Activated CD4-positive, alpha-beta T cell treated with anti-CD3 and anti-CD28 coated beads, Interleukin-2, amount 50 U/mL, for 24 hours (primary cell): ENCODE measurements at places on chromosomes 6 and 20.

DNA sequence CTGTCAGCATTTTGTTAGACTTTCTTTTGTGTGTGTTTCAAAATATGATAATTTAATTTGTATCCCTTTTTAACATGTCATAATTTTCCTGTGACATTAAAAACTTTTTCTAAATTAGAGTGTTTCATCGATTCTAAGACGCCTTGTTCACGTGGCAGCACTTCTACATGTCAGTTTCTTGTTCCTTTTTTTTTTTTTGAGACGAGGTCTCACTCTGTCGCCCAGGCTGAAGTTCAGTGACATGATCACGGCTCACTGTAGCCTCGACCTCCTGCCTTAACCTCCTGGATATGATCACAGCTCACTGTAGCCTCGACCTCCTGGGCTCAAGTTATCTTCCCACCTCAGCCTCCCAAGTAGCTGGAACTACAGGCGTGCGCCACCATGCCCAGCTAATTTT is 27.6 kb upstream of the ADRM1 start:
- no peak for DNase-seq

DNA sequence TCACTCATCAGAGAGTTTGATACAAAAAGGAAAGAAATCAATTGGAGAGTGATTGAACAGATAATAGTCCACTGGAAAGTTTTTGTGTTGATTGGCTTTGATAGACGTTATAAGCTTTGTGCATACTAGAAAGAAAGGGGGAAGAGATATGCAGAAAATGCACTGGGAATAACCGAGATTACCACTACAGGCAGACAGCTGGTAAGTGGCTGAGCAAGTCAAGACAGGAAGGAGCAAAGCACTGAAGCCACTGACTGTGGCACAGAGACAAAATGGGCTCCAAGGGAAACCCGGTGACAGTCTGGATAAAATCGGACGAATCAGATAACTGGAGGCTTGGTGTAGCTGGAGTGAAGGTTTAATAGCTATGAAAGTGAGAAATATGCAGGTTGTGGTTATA is 209.0 kb downstream of the SIM1 start:
- no peak for DNase-seq

DNA sequence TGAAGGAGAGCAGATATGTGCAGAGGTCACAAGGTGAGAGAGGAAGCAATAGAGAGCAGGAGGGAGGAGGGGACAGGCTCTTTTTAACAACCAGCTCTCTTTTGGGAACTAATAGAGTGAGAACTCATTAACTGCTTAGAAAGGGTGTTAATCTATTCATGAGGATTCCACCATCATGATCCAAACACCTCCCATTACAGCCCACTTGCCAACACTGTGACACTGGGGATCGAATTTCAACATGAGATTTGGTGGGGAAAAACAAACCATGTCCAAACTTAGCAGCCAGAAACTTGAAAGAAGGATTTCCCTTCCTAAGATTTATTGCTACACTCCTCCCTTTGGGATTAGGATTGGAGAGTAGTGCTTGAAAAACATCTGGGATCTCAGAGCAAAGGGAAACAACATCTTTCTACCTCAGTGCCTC is 135.5 kb upstream of the PLCB4 start:
- DNase-seq, result no peak

GRCh38 chr20:47283411-47283810 is 73.1 kb downstream of the ZMYND8 start:
- DNase-seq, result no peak

- no peak for DNase-seq
Observed at GRCh38 chr6:152750694-152751093, at the start of gene VIP. VIP (plus strand) TSS chr6:152750797; CDS start chr6:152752178, 1,381 bp downstream.

- peak; percentile 16 for DNase-seq
Observed at GRCh38 chr6:107866606-107867301, 42.6 kb upstream of the SCML4 start.

GRCh38 chr6:101391772-101392585 is 1.5 kb upstream of the GRIK2 start:
- no peak for DNase-seq

GRCh38 chr6:123168892-123169773 is 173.1 kb downstream of the CLVS2 start:
- no peak for DNase-seq

GRCh38 chr6:39389484-39389767 is 66.9 kb upstream of the KCNK16 start:
- DNase-seq, result no peak

GRCh38 chr6:75024828-75025227 is 181.0 kb downstream of the COL12A1 start:
- DNase-seq, result no peak

DNA sequence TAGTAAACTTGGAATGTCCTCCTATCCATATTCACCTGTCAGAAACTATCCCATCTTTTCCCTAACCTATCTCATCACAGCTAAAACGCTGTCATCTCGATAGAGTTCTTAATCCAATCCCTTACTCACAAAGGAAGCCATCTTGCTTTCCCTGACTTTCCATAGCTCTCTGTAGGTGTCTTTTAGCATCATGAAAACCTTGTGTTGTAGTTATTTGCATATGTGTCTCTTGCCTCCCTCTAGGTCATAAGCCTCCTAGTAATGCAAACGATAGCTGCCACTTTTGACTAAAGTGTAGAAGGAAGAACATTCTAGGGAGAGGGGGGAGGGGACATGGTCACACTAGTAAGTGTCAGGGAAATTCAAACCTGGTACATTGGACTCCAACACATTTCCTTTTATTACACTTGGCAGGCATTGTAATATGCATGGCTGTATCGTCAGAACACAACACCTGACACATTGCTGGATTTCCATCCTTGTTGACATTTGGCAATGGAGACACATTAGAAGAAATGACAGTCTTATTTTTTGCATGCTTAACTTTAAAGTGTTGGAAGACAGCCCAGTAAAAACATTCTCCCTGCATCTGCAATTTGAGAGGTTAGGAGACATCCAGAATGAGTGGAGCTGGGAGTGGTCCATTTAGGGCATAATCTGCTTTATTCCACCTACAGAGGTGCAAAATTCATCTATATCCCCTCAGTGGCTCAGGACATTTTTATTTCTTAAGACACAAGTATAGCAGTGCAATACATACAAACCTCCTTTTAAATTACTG is 283.4 kb downstream of the HAO1 start:
- DNase-seq, result no peak

DNA sequence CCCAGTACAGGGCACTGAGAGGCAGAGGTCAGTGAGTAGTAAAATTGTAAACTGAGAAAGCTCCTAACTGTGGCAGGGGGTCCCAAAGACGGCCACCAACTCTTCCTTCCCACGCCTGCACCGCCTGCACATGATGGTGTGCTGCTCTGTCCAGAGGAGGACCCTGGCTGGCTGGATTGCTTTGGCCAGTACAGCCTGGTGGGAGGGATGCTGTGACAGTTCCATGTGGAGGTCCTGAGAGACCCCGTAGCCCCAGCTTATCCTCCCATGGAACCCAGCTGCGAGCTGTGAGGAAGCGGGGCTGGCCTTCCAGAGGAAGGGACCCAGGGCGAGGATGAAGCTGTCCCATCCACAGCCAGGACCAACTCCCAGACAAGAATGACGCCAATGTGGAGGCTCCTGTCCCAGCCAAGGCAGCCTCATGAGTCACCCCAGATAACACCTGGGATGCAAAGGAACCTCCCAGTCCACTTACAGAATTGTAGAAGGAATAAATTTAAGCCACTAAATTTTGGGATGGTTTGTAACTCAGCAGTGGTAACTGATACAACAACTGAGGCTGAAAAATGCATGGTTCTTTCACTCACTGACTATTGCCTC is 2.0 kb upstream of the ACSS1 start:
- DNase-seq, result no peak

- DNase-seq, result no peak
Observed at GRCh38 chr6:36668591-36668990, 9.9 kb upstream of the CDKN1A start.

- no peak for DNase-seq
Observed at GRCh38 chr20:37407573-37408002, 61.6 kb downstream of the SRC start.

GRCh38 chr20:6909608-6910007 is 142.1 kb downstream of the BMP2 start:
- DNase-seq, result no peak

DNA sequence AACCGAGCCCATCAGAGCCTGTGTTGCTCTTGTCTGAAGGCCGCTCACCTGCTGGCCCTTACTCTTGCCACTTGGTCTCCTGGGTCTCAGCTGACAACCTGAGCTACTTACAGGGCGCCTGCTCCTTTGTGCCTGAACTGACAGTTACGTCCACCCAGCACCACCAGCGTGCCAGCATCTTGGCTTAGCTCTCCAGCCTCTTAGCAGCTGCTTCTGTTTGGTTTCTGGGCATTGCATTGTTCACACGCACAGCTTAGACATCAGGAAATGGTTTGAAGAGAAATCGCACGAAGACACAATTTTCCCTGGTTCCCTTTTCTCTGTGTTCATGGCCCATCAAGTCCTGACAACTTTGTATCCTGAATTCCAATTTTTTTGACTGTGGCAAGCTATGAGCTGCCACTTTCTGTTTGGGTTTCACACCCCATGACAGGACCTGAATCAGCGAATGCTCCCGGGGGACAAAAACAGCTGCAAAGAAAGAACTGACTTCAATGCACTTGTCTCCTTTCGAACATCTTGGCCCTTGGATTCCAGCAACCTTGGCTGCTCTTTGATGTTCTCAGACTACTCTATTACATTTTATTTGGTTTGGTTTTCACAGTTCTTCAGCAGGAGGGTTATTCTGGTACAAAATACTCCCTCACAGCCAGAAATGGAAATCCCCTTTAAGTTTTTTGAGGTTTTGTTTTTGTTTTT is 45.2 kb upstream of the LY86 start:
- DNase-seq, result no peak

- DNase-seq, result no peak
Observed at GRCh38 chr6:15656145-15656544, 6.7 kb downstream of the DTNBP1 start.

GRCh38 chr6:55499591-55499990 is 79.4 kb downstream of the HMGCLL1 start:
- DNase-seq, result no peak

DNA sequence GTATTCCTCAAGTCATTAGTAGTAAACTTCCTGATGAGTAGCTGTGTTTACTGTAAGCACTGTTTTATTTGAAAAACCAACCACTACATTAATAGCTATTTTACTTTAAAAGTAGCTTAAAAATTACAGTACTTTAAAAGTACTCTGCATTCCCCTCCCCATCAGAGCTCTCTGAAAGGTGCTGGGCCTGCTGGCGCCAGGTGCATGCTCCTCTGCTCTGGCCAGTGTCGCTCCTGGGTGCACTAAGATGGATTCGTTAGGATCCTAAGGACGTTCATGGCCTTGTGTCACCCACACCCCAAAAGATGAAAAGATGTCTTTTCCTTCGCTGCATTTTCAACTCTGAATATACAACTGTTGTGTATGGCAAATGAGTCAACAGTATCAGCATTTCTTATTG is 43.9 kb upstream of the KIF25 start:
- no peak for DNase-seq

- no peak for DNase-seq
Observed at GRCh38 chr6:131029626-131030297, 33.3 kb downstream of the EPB41L2 start.

GRCh38 chr6:169883316-169883715 is 131.9 kb downstream of the ERMARD start:
- no peak for DNase-seq

GRCh38 chr6:11025921-11026635 is 18.0 kb downstream of the ELOVL2 start:
- no peak for DNase-seq

GRCh38 chr6:148596891-148597455 is 149.9 kb upstream of the UST start:
- DNase-seq, result no peak

DNA sequence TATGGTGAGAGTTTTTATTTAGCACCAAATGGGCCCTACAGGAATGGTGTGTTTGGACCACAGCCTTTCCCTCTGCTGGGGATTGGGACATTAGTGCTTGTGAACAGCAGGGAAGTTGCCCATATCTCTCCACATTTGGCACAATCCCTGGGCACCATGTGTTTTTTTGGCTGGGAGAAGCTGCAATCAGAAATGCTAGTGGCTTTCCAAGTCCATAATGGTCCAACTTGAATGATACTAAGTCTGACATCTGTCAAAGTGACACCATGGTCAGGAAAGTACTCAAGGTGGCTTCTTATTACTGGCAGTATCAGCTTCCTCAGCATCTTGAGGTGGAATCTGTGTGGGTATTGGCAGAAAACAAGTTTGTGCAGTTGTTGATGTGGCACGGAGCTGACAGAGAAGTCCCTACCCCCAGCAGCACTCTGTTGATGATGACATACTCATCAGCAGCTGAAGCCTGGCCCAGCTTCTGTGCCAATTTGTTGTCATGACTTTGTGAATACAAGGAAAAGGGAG is 53.0 kb downstream of the SASH1 start:
- no peak for DNase-seq

GRCh38 chr6:153437193-153437592 is 306.1 kb upstream of the RGS17 start:
- DNase-seq, result no peak

DNA sequence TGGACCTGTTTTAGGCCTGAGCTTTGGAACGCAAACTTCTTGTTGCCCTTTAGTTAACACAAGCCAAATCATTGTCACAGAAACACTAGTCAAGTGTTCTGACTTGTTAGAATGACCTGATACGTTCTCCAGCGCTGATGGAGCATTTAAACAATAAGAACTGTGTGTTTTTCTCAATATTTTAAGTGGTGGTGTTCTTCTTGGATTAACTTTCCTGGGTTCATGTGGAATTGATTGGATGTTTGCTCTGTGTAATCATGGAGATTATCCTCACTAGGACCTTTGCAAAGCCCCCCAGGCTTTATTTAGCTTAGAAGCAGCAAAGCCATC is 1.6 kb downstream of the LRRC1 start:
- DNase-seq, result no peak

GRCh38 chr20:52779125-52779524 is 193.0 kb upstream of the TSHZ2 start:
- no peak for DNase-seq

DNA sequence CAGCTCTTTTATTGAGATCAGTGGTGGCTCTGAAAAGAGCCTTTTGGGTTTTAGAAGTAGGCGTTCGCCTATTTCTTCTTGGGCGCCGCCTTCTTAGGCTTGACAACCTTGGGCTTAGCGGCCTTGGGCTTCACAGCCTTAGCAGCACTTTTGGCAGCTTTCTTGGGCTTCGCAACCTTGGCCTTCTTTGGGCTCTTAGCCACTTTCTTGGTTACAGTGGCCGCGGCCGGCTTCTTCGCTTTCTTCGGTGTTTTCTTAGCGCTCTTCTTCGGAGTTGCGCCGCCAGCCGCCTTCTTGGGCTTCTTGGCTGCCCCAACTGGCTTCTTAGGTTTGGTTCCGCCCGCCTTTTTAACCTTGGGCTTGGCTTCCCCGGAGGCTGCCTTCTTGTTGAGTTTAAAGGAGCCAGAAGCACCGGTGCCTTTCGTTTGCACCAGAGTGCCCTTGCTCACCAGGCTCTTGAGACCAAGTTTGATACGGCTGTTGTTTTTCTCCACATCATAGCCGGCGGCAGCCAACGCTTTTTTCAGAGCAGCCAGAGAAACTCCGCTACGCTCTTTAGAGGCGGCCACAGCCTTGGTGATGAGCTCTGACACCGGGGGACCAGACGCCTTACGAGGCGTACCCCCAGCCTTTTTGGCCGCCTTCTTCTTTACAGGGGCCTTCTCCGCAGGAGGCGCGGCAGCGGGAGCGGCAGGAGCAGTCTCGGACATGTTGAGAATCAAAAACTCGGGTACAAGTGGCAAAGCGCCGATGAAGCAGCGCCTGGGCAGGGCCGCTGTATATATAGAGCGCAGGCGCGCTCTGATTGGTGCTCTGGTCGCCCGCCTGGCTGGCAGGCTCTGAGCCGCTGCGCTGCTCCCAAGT is 31.3 kb upstream of the HFE start:
- peak; percentile 83 for DNase-seq
